ENCODE measurements at places on chromosomes 6 and 20. TPM values are rescaled to one million over a fixed set of nuclear protein-coding genes. Genes with fewer than 3 reads are reported as not detected.

- no peak for DNase-seq
Observed at GRCh38 chr20:51095633-51096521, 73.0 kb upstream of the KCNG1 start.

DNA sequence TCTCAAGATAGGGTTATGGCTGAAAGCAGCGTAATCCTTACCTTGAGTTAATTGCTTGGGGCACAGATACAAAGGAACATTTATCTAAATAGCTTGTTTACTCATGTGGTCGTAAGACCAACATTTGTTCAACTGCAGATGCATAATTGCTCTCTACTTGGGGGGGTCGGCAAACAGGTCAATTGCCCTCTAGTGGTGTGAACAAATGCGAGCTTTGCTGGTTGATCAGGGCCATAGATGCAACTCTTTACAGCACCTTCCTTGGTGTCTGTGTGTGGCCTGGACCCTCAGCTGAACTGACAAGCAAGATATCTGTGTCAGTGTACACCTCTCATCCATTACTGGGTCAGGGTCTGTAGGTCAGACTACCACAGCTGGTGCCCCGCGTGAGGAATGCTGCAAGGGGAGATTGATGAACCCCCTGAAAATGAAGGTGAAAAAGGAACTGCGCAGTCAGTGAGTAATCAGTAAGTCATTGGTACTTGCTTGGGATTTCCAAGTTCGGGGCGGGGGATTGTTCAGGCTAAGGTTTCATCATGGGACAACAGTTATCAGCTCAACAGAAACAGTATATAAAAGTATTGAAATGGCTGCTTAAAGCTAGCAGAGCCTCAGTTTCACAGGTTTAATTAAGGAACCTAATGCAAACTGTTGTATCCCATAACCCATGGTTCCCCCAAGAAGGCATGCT, 24.0 kb downstream of the HLA-DPA1 start:
- no peak for DNase-seq

DNA sequence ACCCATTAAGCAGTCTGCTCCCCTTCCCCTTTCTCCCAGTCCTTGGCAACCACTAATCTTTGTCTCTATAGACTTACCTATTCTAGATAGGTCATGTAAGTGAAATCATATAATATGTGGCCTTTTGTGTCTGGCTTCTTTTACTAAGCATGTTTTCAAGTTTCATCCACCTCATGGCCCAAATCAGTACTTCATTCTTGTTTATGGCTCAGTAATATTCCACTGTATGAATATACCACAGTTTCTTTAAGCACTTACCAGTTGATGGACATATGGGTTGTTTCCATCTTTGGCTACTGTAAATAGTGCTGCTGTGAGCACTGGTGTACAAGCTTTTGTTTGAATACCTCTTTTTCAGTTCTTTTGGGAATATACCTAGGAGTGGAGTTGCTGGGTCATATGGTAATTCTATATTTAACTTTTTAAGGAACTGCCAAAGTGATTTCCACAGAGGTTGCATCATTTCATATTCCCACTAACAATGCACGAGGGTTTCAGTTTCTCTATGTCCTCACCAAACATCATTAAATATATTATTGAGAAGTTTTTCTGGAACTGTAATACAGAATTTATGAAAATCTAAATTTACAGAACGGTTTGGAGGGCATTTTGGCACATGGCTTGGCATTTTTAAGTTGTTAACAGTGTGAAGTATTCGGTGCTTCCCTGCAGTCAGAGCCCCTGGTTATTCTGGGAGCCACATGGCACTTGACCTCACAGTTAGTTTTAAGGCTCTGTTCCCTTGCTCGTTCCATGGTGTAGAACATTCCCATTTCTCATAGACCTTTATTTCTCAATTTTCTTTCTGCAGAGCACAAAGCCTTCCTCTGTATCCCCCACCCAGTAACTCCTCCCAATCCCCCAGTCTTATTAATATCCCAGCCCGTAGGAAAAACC, 27.0 kb upstream of the DTNBP1 start:
- DNase-seq: no peak

CST1 gene
- total RNA-seq: not detected

Data from SJSA1 (cell line).